ENCODE measurements at places on chromosomes 16 and 17. TPM values are rescaled to one million over a fixed set of nuclear protein-coding genes. Genes with fewer than 3 reads are reported as not detected.

Gene TRPV3
- 0.41 TPM for polyA plus RNA-seq

Gene ABCC6
- 0.24 TPM for polyA plus RNA-seq

Gene MGAT5B
- not detected for polyA plus RNA-seq

Gene OR1F1
- not detected for polyA plus RNA-seq

Gene TP53TG3C
- polyA plus RNA-seq: not detected

Gene CSH2
- polyA plus RNA-seq: not detected

Gene HOXB1
- polyA plus RNA-seq: not detected

Gene PPY
- polyA plus RNA-seq: not detected

Gene NAGS
- polyA plus RNA-seq: 2.3 TPM

Gene SLC39A11
- 15.6 TPM for polyA plus RNA-seq

Gene FAM222B
- polyA plus RNA-seq: 11.1 TPM

Gene SLC13A5
- not detected for polyA plus RNA-seq

Gene SLC13A2
- polyA plus RNA-seq: not detected

Gene GIT1
- 4.4 TPM for polyA plus RNA-seq

Gene NOS2
- polyA plus RNA-seq: not detected

Gene CACNG3
- not detected for polyA plus RNA-seq

Gene SMTNL2
- polyA plus RNA-seq: not detected

Gene TNFRSF17
- not detected for polyA plus RNA-seq

Gene KPNB1
- polyA plus RNA-seq: 59.5 TPM

Gene MYH1
- 0.10 TPM for polyA plus RNA-seq

Gene PRR29
- polyA plus RNA-seq: 0.47 TPM

Gene SECTM1
- polyA plus RNA-seq: 1.4 TPM

Gene CES1
- polyA plus RNA-seq: 0.84 TPM

Gene ABCA6
- polyA plus RNA-seq: 2.1 TPM

Gene DBF4B
- polyA plus RNA-seq: 2.6 TPM

Gene RAB11FIP4
- polyA plus RNA-seq: 0.40 TPM

Gene CMTM2
- polyA plus RNA-seq: not detected

Gene IGF2BP1
- 5.6 TPM for polyA plus RNA-seq

Gene ATP1B2
- polyA plus RNA-seq: not detected

Gene MAP2K6
- polyA plus RNA-seq: 0.43 TPM

Gene RABEP1
- 33.1 TPM for polyA plus RNA-seq

Gene ABCC3
- 35.0 TPM for polyA plus RNA-seq

Gene KRT17
- polyA plus RNA-seq: 1.4 TPM

Gene MRM1
- polyA plus RNA-seq: 2.8 TPM

Gene CES3
- polyA plus RNA-seq: not detected

Gene ARHGAP44
- polyA plus RNA-seq: 0.33 TPM

Gene FBXL19
- polyA plus RNA-seq: 0.64 TPM

Gene MTHFSD
- polyA plus RNA-seq: 12.4 TPM

Gene USP36
- polyA plus RNA-seq: 22.3 TPM

Gene GAN
- polyA plus RNA-seq: 1.6 TPM

Gene NPW
- 3.0 TPM for polyA plus RNA-seq

Gene CMC2
- polyA plus RNA-seq: 117 TPM

Gene OR2C1
- polyA plus RNA-seq: 0.27 TPM

Gene PTGES3L
- polyA plus RNA-seq: 0.62 TPM

Gene C1QTNF8
- not detected for polyA plus RNA-seq

Gene SOCS7
- polyA plus RNA-seq: 1.3 TPM

Gene KRTAP4-9
- 0.51 TPM for polyA plus RNA-seq

Gene BLTP2
- 49.8 TPM for polyA plus RNA-seq

Gene CBFA2T3
- 0.08 TPM for polyA plus RNA-seq

Gene KAT2A
- polyA plus RNA-seq: 6.0 TPM

Gene SLC38A8
- polyA plus RNA-seq: not detected

Gene SHBG
- polyA plus RNA-seq: 0.96 TPM

Gene TBC1D3I
- polyA plus RNA-seq: not detected

Gene MYBBP1A
- 41.8 TPM for polyA plus RNA-seq

Gene GOSR2
- polyA plus RNA-seq: 61.4 TPM

Gene CHMP1A
- 102 TPM for polyA plus RNA-seq

Gene MYH8
- polyA plus RNA-seq: not detected

Gene BAIAP3
- polyA plus RNA-seq: 0.23 TPM

Gene ESRP2
- not detected for polyA plus RNA-seq

All from GM23248 (cell line).